ENCODE measurements at places on chromosomes 4 and X.

GRCh38 chr4:153521478-153521877 is 55.3 kb downstream of the TMEM131L start:
- no peak for DNase-seq

GRCh38 chr4:159206427-159206871 is 103.6 kb downstream of the RAPGEF2 start:
- peak; percentile 47 for DNase-seq

DNA sequence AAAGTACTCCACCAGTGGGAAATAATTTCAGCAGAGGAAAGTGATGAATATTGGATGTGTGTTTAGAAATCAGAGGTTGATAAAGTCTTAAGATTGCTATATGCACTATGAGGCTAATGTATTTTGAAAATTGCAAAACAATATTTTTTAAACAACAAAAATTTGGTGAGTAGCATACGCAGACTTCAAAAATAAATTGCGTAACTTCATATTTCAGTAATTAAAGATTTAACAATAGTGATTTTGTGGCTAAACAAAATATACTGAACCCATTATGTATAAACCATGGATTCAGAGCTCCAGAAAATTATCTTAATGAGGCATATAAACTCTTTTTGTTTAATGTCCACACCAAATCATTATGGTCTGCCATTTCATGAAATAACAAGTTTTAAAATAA is 3.3 kb upstream of the TAPT1 start:
- no peak for DNase-seq

GRCh38 chrX:153633607-153634180 is 13.3 kb upstream of the DUSP9 start:
- DNase-seq, result no peak

DNA sequence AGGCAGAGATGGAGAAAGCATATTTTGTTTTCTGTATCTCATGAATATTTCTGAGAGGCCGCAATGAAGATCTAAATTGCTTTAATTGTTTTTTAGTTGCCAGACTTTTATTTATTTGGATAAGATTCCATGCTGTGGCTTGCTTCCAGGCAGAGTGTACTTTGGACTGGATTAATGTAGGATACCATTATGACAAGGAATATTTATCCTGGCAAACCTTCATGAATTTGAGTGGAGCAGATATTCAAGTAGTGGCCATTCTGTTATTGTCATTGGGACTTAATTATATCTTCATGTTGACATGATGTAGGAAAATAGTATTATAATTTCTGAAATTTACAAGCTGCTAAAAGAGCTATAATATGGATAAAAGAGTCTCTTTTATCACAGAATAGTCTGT is 182.9 kb downstream of the C4orf33 start:
- no peak for DNase-seq

GRCh38 chrX:46628460-46629371 is 55.2 kb downstream of the CHST7 start:
- peak; percentile 63 for DNase-seq

DNA sequence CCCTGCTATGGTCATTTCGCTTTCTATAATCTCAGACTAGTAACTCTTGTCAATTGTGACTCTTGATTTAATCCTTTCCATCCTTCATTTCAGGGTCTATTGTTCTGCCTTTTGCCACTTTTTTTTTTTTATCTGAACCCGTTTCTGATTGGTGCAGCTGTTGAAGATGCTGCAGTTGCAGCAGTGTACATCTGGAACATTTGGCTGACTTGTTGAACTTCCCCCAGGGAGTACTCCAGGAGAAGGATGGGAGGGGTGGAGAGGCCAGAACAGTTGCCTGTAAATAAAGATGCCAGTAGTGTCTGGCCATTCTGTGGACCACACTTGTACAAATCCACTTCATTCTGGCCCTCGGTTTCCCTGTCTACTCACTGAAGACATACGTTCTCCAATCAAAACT is 1.0 kb upstream of the EDA start:
- DNase-seq, result no peak

- no peak for DNase-seq
Observed at GRCh38 chr4:82510216-82510615, 51.6 kb downstream of the TMEM150C start.
